ENCODE measurements at places on chromosomes 5 and 9. TPM values are rescaled to one million over a fixed set of nuclear protein-coding genes. Genes with fewer than 3 reads are reported as not detected.

GRCh38 chr5:6557807-6558575, 74.9 kb downstream of the NSUN2 start:
- no peak overlapping the region for H3K27ac ChIP-seq
- DNase-seq: no peak

DNA sequence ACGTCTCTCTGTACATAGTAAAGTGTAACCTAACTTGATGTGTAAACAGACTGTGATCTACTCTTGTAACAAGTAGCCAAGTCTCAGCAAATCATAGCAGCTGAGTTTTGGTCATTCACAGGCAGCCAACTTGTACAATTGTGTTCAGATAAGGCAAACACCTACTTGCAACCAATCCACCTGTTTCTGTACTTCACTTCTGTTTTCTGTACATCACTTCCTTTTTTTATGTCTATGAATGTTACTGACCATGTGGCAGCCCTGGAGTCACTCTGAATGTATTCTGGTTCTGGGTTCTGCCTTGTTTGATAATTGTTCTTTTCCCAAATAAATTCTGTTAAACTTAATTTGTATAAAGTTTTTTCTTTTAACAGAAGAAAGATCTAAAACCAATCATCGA, 26.0 kb downstream of the RLN2 start:
- H3K27ac ChIP-seq: no peak overlapping the region
- no peaks in the 10 kb centered on the region for H3K27me3 ChIP-seq
- DNase-seq: no peak
- no peak overlapping the region for H3K4me3 ChIP-seq

GRCh38 chr9:15182101-15182551, 124.9 kb downstream of the TTC39B start:
- no peaks in the 10 kb centered on the region for H3K27me3 ChIP-seq
- no peak overlapping the region for H3K27ac ChIP-seq
- no peak for DNase-seq
- H3K4me1 ChIP-seq: peaks cover 2% of the 10 kb centered on the region
- no peaks in the 10 kb centered on the region for H3K36me3 ChIP-seq

CARD6 gene
- total RNA-seq: 6.0 TPM
